ENCODE measurements at places on chromosomes 4 and X.

GRCh38 chr4:169566021-169566818 lies 46.2 kb downstream of the NEK1 start:
- DNase-seq: peak; percentile 28

GRCh38 chrX:67558267-67558666 lies 14.4 kb downstream of the AR start:
- no peak for DNase-seq

DNA sequence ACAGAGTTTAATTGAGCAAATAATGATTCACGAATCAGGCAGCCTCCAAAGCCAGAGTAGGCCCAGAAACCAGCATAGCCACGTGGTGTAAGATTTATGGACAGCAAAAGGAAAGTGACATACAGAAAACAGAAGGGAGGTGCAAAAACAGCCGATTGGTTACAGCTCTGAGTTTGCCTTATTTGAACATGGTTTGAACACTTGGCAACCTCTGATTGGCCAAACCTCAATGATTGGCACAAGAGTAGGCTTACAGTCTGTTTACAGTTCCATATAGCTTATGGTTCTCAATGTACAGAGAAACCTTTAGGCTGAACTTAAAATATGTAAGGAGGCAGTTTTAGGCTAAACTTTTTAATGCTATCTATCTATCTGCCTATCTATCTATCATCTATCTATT lies 394.8 kb downstream of the CFAP47 start:
- no peak for DNase-seq

DNA sequence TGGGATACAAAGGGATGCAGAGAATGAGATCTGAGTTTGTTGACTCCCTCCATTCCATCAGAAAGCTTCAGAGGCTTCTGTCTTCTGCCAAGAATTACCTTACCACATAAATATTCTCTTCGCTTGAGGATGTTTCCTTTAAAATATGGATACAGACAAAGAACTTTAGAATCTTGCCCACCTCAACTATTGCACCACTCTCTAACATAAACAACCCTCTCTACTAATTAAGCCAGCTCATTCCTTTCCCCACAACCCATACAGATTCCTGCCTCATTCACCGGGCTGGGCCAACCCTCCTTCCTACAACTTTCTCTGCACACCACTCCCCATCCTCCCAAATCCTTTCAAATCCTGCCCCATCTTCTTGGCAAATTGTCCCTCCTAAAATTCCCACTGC lies 315.8 kb downstream of the RAB28 start:
- DNase-seq: no peak

DNA sequence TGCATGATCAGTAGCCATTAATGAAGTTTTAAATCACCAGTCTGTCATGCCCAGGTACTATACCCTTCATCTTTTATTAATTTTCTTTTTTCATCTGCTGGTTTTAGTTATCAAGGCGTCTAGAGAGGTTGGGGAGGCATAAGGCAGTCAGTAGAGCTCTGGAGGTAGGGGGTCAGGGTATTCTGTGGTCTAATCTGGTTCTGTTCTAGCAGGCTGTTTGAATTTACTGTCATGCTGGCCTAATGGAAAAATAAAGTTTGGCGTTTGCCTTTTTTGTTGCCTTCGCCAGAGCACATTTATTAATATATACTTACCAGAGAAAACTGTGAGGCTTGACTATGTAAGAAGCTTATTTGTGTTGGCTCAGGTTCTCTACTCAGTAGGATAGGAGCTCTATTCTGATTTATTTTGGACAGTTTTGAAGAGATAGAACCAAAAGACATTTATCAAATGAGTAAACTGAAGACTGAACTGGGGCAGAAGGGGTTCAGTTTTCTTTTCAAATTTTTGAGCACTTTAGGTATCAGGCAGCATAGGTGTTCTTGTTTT lies 46.9 kb downstream of the TMEM131L start:
- no peak for DNase-seq

DNA sequence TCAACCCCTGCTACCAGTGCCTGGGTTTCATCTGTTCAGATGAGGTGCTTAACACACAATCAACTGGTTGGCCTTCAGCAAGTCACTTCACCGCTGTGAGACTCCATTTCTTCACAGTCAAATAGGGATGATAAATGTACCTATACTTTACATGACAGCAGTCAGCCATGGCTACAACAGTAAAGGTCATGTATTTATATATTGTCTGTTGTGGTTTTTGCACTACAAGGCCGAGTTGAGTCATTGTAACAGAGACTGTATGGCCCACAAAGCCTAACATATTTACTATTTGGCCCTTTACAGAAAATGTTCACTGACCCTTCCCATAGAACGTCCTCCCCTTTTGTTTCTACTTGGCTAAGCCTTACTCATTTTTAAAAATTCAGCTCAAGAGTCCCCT lies 404.6 kb upstream of the F9 start:
- no peak for DNase-seq

DNA sequence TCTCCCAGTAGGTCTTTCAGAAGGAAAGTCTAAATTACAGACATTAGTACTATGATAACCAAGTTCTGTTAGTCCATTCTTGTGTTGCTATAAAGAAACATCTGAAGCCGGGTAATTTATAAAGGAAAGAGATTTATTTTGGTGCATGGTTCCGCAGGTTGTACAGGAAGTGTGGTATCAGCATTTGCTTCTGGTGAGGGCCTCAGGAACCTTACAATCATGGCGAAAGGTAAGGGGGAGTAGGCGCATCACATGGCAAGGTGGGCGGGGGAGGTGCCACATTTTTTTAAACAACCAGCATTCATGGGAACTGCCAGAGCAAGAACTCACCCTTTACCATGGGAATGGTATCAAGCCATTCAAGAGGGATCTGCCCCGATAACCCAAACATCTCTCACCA lies 26.2 kb upstream of the USP46 start:
- DNase-seq: no peak

DNA sequence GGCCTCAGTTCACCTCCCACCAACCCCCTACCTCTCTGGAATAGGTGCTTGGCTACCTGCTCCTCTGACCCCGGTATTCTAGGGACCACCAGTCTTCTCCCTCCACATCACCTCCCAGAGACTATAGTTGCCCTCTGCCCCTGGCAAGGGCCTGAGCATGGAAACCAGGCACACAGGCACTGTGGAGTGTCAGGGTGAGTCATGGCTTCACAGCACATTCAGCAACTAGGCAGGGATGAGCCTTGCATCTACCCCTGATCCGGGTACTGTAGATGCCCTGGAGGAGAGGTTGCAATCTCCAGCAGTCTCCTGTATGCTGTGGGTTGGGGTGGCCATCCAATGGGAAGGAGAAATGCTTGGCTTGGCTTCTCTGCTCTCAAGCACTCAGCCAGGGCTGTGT lies 472.7 kb downstream of the IDS start:
- no peak for DNase-seq

- DNase-seq: no peak
These were observed 24.5 kb downstream of the SH3RF1 start for GRCh38 chr4:169246279-169246678.

DNA sequence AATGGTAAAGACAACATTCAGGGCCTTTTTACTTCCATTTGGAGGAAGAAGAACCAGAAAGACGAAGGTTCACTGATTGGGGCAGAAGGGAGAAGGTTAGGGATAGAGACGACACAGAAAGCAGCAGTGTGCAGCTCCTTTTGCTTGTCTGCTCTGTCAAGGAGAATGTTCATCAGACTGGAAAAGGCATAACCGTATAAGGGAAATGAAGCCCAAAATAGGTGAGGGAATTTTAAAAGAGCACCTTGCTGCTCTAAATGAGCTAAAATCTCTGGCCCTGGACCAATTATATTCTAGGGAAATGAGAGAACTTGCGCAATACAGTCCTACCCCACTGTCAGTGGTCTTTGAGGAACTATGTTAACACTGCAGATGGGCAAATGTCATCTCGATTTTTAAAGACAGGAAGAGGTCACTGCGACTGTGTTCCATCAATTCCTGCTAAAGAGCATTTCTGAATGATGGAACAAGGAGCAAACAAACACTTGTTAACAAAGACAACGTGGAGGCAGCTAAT lies 909.8 kb upstream of the FTHL17 start:
- DNase-seq: no peak

GRCh38 chrX:32530802-32531403 lies 680.4 kb downstream of the DMD start:
- peak; percentile 5 for DNase-seq

GRCh38 chrX:87299563-87300160 lies 217.9 kb upstream of the KLHL4 start:
- no peak for DNase-seq
